ENCODE measurements at places on chromosomes 7 and 10.

- no peak for DNase-seq
Measured at GRCh38 chr7:94662548-94662947, 6.6 kb upstream of the SGCE start.

DNA sequence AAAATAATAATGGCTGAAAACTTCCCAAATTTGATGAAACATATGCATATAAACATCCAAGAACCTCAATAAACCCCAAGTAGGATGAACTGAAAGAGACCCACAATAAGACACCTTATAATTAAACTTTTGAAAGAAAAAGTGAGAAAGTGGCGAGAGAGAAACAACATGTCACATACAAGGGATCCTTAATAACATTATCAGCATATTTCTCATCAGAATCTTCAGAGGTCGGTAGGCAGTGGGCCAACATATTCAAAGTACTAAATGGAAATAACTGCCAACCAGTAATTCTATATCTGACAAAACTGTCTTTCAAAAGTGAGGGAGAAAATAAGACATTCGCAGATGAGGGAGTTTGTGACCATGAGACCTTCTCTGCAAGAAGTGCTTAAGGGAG lies 16.6 kb upstream of the CCDC6 start:
- DNase-seq, result no peak

DNA sequence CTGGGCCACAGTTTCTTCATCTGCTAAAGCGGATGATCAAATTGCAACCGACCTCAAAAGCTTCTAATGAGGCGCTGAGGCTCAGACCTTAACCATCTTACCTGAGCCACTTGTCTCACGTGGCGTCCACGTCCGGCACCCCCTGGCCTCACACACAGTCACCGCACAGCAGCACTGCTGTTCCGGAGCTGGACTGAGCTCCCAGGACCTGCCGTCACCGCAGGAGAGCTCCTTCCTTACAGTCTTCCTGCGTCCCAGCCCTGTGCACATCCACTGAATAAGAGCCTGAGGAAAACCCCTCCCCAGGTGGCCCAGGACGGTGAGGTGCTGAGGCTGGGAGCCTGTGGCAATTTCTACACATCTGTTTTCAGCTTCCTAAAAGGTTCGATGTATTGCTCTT lies 35.7 kb downstream of the TNS3 start:
- no peak for DNase-seq

- no peak for DNase-seq
Measured at GRCh38 chr10:120979435-120980278, 128.5 kb downstream of the WDR11 start.

DNA sequence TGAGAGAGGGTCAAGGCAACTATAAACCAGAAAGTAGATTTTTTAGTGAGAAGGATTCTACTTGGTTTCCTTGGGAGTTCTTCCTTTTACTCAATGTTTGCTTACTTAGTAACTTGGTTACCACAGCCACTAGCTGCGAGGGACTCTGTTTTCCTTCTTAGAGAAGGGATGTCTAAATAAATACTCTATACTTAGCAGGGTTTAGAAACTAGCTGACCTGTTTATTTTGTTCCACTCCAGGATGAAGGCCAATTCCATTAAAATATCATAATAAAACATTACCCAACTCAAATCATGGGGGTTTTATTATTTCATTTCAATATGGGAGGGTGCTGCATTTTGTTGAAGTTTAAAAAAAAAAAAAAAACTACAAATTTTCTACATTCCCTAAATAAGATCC lies 87.3 kb downstream of the PPP1R3A start:
- DNase-seq, result no peak

GRCh38 chr7:358352-358751 lies 68.4 kb downstream of the FOXL3 start:
- no peak for DNase-seq

DNA sequence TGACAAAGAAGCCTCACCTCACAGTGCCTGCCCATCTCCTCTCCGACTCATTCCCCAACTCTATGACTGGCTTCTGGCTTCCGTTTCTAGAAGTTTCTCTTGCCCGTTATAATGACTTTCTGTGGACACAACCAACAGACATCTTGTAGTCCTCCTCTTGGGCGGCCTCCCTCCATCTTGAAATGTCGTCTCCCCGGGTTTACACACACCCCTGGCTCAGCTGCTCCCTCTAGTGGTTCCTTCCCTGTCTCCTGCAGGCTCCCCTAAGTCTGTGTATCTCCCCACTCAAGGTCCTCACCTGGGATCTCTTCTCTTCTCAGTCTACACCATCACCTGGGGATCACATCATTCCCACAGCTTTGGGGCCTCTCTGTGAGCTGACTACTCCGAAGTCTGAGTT lies 123.4 kb upstream of the NEBL start:
- DNase-seq, result no peak

DNA sequence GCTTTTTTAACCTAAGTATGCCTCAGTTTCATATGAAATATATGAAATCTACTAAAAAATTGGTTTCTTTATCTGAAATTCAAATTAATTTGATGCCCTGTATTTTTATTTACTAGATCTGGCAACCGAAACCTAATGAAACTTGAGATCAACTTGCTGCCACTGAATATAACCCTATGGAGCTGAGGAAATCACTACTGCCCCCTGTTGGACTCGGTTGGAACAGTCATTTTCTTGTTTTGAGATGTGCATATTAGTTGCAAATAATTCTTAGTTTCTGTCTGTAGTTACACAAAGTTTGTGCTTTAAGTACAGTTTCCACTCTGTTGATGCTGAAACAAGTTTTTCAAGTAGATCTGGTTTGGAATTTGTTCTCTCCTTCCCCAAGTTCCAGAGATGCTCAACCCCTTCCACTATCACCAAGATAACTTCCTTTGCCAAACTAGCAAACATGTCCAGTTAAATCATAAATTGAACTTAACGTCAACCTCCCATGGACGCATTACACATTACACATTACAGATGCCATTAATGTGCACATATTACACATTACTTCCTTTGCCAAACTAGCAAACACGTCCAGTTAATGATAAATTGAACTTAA lies 22.2 kb upstream of the EXOC4 start:
- no peak for DNase-seq

- no peak for DNase-seq
Measured at GRCh38 chr10:71483885-71484751, 87.4 kb downstream of the CDH23 start.

DNA sequence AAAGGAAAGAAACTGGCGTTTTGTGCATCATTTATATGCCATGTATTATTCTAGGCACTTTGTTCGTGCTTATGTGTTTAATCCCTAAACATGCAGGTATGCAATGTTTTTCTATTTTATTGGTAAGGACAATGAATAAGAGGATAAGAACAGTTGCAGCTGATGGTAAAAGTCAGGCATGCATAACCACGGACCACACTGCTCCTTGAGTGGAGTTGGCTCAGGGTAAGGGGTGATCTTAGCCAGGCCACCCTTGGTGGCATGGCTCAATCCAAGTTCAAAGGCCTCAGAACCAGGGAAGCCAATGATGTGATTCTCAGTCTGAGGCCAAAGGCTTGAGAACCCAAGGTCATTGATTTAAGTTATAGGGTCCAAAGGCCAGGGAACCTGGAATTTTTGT lies 1068.1 kb downstream of the NRG3 start:
- no peak for DNase-seq

GRCh38 chr7:128417071-128417470 lies 7.3 kb upstream of the IMPDH1 start:
- DNase-seq, result no peak

GRCh38 chr10:62087329-62087728 lies 181.3 kb downstream of the RTKN2 start:
- no peak for DNase-seq

Measured in heart right ventricle (tissue), 16 donors.